Activated T-helper 17 cell treated with anti-CD3 and anti-CD28 coated beads, Interleukin-2, amount 50 U/mL, for 72 hours (primary cell): ENCODE measurements at places on chromosomes 13 and 19.

DNA sequence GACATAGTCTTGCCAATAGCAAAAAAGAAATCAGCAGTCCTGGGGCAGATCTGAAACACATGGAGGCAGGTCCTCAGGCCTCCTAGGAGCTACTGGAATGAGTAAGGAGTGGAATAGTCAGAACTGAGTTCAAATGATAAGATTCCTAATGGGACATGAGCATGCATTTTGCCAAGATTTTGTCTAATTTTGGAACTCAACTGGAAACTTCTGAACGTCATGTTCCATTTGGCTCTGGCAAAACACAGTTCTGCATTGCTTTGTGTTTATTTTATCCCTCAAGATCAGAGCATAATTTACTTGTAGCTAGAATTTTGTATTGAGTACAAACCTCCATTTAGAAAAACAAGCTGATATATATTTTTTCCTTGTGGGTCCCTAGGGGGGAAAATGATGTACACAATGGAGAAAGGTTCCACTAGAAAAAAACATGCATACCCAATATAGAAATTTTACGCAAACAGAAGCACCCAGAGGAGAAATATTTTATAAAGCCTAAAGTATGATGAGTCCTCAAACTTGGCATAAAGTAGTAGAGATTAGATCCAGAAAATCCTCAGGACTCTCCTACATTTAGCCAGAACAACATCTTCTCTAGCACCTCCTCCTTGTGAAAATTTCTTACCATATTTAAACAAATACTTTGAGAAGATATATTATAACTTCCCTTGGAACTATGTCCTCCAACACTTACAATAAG, 149.0 kb upstream of the SERP2 start:
- no peak for ATAC-seq

- ATAC-seq: no peak
These were observed 1.6 kb upstream of the TNNI3 start for GRCh38 chr19:55158848-55159749.

DNA sequence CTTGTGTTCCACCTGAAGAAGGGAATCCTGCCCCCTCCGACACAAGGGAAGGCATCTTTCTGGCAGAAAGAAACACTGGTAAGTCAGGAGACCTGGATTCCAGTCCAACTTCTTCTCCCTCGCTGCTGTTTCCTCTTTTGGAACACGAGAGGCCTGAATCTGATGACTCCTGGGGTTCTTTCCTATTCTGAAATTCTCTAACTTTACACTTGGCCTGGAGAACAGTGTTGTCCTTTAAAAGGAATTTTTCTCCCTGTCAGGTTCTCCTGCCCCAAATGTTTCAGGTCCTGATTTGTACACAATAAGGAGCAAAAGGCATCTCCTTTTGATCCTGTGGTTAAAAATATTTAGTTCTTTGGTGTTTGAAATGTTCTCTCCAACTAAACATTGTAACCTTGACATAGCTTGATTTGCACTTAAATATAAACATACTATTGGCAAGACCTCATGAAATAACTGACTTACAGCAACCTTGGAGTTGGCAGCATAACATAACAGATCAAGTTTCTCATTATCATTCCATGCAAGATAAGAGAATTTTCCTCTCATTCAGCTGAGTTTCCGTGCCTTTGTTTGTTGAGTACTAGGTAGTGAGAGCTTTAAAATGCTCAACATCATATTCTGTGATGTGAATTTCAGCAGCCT, 244.8 kb downstream of the COG6 start:
- ATAC-seq: no peak

GRCh38 chr19:55546822-55547614, 1.7 kb upstream of the SBK3 start:
- no peak for ATAC-seq

DNA sequence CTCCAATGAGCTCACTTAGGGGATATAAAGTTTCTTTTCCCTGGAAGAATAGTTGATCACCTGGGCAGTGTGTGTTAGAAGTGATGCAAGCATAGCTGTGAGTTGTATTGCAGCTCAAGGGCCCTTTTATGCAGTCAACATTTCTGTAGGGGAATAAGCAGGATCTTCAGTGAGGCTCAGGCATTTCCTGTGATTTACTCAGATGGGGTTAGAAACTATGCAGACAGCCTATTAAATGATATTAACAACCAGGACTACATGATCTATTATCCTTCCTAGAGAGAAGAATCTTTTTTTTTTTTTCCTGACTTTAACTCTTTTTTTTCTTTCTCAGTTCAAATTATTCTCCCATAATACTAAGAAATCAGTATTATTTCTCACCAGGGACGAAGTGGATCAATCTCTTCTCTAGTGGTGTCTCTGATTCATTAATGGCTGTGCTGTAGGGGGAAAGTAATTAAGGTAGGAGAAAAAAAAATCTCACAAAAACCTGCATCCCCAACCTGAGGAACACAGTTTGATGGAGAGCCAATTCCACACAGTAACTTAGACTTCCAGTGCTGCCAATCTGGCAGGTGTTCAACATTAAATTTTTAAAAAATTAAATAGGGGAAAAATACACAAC, 126.4 kb upstream of the SLC10A2 start:
- ATAC-seq: no peak

DNA sequence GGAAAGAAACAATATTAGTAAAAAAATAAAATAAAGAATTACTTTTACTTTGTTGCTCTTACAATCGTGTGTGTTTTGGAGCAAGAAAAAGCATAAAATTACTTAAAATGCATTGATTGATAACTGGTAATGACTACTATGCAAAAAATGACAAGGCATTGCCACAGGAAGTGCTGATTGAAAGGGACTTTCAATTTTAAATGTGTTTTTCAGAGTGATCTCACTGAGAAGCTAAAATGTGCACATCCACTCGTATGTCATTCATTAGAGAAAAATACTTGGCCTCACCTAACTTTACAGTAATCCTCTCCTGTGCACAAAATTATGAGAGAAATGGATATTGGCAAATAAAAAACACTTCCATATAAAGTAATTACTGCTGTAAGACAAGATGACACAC, 934.9 kb downstream of the SLITRK6 start:
- ATAC-seq: no peak

- no peak for ATAC-seq
These were observed 9.3 kb downstream of the CD177 start for GRCh38 chr19:43362745-43363144.

DNA sequence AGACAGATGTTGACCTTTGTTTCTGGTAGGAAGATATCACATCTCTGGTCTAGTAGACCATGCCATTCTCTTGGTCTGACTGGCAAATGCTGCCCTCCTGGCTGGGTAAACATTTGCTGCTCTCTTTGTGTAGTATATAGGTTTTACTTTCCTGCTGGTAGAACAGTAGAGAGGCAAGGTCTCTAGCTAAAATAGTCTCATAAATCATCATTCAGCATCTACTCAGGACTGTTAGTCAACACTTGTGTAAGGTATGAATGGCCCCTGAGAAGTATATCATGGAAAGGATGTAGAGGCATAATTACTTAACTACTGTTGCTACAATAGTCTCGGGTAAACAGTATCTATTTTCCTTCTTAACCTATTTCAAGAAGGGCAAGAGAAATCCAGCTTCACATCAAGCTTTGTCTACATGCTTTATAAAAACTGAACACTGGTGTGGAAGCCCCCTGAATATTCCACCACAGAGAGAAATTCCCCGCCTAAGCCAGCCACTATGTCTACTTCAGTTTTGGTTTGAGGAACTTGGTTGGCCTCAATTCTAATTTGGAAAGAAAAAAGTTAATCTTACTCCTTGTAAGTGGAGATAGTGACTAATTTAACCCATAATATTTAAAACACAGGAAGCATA, 18.4 kb upstream of the MYCBP2 start:
- ATAC-seq: peak; percentile 87
